Right lobe of liver (tissue), 6 donors: ENCODE measurements at places on chromosomes 1 and 21. TPM values are rescaled to one million over a fixed set of nuclear protein-coding genes. Genes with fewer than 3 reads are reported as not detected.

GRCh38 chr1:78715181-78715661, 65.6 kb downstream of the IFI44 start:
- H3K4me1 ChIP-seq, result no peaks in the 10 kb centered on the region
- no peak for DNase-seq
- no peak overlapping the region for H3K27ac ChIP-seq
- H3K36me3 ChIP-seq, result no peaks in the 10 kb centered on the region
- no peaks in the 10 kb centered on the region for H3K27me3 ChIP-seq

GRCh38 chr1:208449951-208450350, 205.8 kb upstream of the PLXNA2 start:
- no peaks in the 10 kb centered on the region for H3K36me3 ChIP-seq
- no peaks in the 10 kb centered on the region for H3K27me3 ChIP-seq
- DNase-seq, result no peak

GRCh38 chr21:38590449-38591217, 92.4 kb upstream of the ERG start:
- H3K4me3 ChIP-seq, result no peak overlapping the region
- no peaks in the 10 kb centered on the region for H3K4me1 ChIP-seq
- H3K27me3 ChIP-seq, result no peaks in the 10 kb centered on the region

Gene CCDC17
- total RNA-seq, result 0.81 TPM

Gene ST6GALNAC3
- 2.9 TPM for total RNA-seq

Gene DAB1
- 1.2 TPM for total RNA-seq
